Daoy (cell line): ENCODE measurements at places on chromosomes 7 and 10.

GRCh38 chr10:117462816-117463544 is 79.6 kb upstream of the EMX2 start:
- DNase-seq: no peak

GRCh38 chr7:81533426-81533825 is 236.4 kb downstream of the HGF start:
- no peak for DNase-seq

- DNase-seq: no peak
These were observed 90.6 kb downstream of the FAM171A1 start for GRCh38 chr10:15280462-15280861.

- DNase-seq: peak; percentile 28
These were observed 8.8 kb upstream of the OR6V1 start for GRCh38 chr7:143043391-143043790.

DNA sequence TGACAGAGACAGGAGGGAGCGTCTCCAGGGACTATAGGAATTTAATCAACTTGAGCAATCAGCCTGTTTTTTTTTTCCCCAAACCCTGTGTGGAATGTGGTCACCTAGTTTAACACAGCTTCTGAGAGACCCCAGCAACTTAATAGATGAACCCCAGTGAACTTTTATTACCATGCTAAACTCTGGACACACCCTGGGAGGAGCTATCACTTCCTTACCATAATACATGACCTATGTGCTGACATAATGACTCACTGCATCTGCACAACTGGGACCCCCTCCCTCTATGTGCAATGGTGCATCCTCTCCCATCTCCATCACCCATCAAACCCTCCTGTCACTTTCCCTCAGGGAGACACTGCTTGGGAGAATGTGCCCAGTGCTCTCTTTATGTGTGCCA is 83.7 kb downstream of the EPC1 start:
- DNase-seq: peak; percentile 24
